ENCODE measurements at places on chromosomes 2 and 18.

- no peak for DNase-seq
These were observed 44.0 kb upstream of the XPO1 start for GRCh38 chr2:61582165-61582564.

GRCh38 chr2:164642946-164643555, 21.8 kb upstream of the GRB14 start:
- DNase-seq, result no peak

- peak; percentile 20 for DNase-seq
These were observed 29.8 kb downstream of the TSHZ1 start for GRCh38 chr18:75240433-75240832.

GRCh38 chr18:74870950-74871349, 273.3 kb downstream of the ZNF407 start:
- DNase-seq, result no peak

- DNase-seq, result no peak
These were observed 97.8 kb upstream of the CELF4 start for GRCh38 chr18:37663446-37663845.

DNA sequence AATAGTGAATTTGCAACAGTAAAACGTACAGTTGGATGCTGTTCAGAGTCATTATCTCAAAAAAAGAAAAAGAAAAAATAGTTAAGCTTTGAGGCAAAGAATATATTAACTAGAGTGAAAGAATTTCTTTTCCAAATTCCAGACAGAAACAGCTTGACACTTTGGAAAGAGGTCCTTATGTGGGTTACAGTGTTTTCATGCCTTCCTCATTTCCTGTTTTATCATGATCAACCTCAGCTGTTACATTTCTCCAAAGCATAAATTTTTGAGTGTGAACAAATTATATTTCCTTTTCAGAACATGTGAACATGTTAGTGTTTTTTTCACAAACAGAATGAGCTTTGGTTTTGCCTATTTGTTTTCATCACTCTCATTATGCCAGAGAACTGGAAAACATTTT, 13.6 kb downstream of the FRZB start:
- no peak for DNase-seq

- no peak for DNase-seq
These were observed 137.3 kb downstream of the GALNT14 start for GRCh38 chr2:31000970-31001369.

DNA sequence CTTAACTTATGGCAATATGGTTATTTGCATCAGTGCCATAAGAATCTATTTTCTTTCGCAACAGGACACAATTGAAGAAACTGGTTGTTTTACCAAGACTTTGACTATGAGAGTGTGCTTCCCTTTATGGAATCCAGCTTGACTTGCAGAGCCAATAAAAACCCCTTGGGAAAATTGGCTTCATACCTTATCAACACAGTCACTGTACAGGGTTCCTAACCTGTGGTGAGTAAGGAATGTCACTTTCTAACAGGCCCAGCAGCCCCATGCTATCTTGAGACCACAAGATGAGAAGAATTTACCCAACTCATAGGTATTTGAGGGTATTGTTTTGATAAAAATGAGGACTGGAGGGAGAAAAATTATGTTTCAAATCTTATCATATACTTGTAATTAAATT, 418.5 kb upstream of the MAP2 start:
- DNase-seq, result no peak

DNA sequence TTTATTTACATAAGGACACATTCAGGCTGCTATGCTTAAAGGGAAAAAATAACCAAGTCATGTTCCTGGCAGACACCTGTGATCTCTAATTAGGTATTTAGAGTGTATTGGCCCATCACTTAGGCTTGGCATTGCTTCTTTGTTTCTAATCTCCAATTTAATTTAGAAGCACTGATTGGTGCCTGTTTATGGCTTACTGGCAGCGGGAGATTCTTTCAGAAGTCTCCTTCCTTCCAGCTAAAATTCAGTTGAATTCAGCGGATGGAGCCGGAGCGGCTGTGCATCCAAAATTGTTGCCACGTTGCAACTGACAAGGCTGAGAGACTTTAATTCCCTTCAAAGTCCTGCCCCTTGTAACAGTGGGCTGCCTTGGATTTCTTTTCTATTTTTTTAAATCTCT, 66.5 kb downstream of the VWA3B start:
- no peak for DNase-seq

DNA sequence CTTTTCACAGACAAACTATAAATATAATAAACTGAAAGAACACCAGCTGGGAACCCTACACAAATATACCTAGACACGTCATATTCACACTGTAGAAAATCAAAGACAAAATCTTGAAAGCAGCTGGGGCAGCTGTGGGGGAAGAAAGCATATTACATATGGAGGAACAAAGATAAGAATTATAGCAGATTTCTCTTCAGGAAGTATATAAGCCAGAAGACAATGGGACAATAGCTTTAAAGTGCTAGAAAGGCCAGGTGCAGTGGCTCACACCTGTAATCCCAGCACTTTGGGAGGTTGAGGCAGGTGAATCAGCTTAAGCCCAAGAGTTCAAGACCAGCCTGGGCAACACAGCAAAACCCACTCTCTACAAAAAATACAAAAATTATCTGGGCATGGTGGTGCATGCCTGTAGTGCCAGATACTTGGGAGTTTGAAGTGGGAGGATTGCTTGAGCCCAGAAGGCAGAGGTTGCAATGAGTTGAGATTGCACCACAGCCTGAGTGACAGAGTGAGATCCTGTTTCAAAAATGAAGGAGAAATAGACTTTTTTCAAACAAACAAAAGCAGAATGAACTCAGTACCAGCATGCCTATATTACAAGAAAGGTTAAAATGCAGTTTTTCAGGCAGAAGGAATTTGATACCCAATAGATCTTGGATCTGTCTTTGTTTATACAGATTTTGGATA, 26.8 kb upstream of the ERCC3 start:
- DNase-seq, result peak; percentile 23

DNA sequence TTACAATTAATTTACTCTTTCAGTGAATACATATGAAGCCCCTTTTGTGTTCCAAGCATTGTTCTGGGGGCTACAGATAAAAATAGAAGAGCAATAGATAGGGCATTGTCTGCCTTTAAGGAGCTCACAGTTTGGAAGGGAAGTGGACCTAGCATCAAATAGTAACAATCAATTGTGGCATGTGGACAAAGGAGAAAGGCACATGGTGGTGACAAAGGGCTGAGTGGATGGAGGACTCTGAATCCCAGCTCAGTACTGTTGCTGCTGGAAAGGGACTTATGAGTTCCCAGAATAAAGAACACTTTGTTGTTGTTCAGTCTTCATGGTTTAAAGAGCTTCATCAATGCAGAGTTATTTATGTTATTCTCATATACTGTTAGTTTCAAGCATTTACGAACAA, 217.7 kb downstream of the HRH4 start:
- DNase-seq, result no peak

- DNase-seq, result no peak
These were observed 126.3 kb upstream of the TACR1 start for GRCh38 chr2:75325594-75325993.

DNA sequence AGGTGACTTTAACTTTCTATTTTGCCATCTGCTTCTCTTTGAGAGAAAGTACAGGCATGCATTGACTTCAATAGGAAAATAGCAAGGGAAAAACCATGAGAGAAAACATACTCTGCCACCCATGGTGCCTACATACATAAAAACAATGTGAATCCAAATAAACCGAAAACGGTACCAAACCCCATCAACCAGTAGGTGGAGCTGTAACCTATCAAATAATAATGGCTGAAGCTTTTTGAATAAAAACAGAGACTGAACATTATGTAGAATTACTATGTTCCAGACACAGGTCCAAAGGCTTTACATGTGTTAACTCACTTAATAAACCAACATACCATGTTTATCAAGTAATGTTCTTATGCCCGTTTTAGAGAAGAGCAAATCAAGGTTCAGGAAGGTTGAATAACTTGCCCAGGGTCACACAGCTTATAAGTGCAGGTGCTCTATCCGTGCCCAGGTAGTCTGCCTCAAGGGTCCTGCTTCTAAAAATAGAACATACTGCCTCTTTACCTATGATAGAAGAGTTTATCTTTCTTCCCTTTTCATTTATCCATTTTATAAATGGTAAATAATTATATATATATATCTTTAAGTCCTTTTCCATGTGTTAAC, 293.9 kb upstream of the SYT4 start:
- DNase-seq, result peak; percentile 59

GRCh38 chr18:48391868-48392267, 17.3 kb downstream of the ZBTB7C start:
- no peak for DNase-seq

GRCh38 chr2:60907329-60907728, 26.0 kb downstream of the REL start:
- no peak for DNase-seq

DNA sequence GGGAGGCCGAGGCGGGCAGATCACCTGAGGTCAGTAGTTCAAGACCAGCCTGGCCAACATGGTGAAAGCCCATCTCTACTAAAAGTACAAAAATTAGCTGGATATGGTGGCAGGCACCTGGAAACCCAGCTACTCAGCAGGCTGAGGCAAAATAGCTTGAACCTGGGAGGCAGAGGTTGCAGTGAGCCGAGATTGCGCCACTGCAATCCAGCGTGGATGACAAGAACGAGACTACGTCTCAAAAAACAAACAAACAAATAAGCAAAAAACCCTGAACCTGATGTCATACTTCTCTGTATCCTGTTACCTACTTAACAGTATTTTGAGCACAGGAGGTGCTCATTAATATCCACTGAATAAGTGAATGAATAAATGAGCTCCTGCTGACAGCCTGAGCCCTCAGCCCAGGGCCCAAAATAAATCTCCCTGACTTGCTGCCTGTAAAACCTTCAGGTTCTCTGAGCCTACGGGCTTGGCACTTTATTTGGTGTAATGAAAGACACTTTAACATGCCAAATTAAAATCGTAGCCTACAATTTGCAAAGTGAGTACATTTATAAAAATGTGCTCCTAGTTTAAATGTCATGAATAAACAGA, 215.1 kb downstream of the ZNF385B start:
- DNase-seq, result no peak

DNA sequence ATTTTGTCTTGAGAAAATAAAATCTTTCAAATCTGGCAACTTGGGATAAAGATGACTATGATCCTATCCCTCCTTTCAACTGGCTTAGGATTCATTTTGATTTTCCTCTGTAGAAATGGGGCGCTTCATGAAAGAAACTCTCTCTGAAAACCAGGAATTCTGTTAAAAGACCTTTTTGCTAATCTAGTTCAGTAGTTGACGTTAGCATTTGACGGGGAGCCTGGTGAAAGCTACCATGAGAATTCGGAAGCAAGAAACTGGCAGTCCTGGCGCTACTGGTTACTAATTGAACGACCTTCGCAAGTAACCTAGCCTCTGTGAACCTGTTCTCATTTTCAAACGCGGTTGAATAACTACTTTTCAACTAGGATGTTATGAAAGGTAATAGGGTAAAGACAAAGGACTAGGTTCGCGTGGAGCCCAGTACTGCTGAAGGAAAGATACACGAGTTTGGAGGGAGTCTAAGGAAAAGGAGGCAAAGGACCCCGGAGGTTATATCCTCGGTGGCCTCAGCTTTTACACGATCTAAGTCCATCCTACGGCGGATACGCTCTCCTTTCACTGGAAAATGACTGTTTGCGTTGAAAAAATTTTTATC, 604 bp upstream of the STK11IP start:
- DNase-seq, result no peak

DNA sequence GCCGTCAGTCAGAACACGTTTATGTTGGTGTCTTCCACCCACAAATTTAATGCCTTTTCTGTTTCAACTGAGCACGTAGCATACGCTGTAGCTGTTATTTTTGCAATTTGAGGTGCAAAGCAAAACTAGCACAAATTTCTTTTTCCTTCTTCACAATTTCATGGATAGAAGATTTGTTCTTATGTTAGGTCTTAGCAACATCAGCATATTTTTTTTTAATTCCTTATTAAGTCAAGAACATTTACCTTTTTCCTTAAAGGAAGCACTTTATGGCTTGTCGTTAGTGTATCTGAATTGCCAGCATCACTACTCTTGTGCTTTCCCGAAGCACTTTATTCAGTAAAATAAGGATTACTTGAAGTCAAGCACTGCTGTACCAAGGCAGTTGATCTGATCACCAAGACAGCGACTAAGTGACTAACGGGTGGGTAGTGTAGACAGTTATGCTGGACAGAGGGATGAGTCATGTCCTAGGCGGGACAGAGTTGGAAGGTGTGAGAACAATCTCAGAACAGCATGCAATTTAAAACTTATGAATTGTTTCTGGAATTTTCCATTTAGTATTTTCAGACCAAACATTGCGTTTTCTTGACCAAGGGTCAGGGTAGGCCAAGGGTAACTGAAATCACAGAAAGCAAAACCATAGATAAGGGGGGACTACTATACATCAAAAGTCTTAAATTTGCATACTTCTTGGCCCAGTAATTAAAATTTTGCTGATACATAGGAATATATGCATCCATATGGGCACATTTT, 13.3 kb downstream of the BABAM2 start:
- DNase-seq, result no peak

GRCh38 chr2:218081695-218082094, 12.6 kb downstream of the RUFY4 start:
- DNase-seq, result no peak

- DNase-seq, result no peak
These were observed 204.0 kb downstream of the PARD3B start for GRCh38 chr2:204749319-204749718.

DNA sequence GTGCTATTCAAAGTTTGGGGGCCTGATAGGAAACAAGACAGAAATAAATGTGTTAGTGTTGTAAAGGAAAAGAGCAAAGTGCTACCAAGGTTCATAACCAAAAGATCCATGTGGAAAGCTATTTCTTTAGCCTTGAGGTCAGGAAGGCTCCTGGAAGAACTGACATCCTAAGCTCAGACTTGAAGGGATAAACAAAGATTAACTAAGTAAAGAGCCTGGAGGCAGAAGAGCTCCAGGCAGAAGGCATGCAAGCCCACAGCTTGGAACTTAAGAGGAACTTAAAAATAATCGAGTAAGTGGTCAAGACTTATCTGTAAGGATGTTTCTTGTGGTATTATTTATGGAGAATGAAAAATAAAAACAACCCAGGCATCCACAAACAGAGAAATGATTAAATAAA, 245.0 kb upstream of the MGAT5 start:
- DNase-seq, result no peak

GRCh38 chr2:210475706-210476105, 853 bp downstream of the LANCL1 start:
- no peak for DNase-seq

DNA sequence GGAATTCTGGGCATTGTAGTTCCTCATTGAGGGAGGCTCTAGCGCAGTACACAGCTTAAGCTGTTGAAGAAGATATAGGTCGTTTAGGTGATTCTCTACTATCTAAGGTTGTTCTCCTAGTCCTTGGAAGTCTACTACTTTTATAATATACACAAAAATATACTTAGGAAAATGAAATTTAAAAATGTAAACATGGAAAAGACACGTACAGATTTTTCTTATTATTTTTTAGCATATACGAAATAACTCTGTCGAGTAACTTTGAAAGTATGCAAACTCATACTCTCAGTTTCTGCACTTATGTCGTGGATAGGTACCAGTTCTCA, 272 bp upstream of the FASTKD1 start:
- no peak for DNase-seq
